ENCODE measurements at places on chromosomes 6 and 20.

DNA sequence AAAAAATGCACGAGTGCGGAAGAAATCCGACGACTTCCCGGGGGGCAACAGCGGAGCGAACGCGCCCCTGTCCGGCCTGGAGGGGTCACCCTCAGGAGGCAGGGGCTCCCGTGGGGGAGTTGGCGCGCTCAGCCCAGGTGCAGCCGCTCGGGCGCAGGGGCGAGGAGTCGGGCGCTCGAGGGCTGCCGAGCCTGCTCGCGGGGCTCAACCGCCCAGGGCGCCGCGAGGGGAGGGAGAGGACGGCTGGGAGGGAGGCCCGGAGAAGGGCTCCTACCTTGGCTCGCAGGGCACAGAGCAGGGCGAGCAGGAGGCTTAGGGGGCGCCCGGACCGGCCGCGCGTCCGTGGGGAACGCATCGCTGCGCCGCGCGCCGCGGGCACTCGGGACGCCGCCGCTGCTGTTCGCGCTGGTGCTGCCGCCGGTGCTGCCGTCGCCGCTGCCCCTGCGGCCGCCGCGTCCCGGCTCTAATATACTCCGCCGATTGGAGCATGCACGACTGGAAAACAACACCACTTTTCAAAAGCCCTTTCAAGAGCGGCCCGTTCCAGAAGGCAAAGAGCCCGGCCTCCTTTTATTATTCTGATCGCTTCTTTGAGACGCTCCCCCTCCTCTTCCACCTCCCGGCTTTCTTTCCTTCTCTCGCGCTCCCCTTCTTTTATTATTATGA is 490 bp downstream of the JAG1 start:
- DNase-seq: no peak

DNA sequence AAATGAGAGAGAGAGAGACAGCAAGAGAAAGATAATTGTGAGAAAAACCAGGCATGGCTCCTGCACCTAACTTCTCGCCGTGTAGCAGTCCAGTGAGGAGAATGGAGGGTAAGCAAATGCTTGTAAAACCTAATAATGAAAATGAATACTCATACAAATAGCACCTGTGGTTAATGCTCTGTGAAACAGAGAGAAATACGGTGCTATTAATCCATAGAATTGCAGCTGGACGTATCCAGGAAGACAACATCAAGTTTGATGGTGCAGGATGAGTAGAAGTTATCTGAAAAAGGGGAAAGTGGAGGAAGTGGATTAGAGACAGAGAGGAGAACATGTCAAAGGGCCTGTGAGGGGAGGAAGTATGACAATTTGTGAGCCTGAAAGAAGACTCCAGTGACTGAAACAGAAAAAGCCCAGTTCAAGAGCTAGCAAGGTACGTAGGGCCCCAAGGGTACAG is 89.4 kb upstream of the PAK5 start:
- no peak for DNase-seq

- DNase-seq: no peak
Measured at GRCh38 chr6:84026721-84027164, 6.8 kb upstream of the MRAP2 start.

- no peak for DNase-seq
Measured at GRCh38 chr6:119446115-119446554, 96.6 kb upstream of the MAN1A1 start.

DNA sequence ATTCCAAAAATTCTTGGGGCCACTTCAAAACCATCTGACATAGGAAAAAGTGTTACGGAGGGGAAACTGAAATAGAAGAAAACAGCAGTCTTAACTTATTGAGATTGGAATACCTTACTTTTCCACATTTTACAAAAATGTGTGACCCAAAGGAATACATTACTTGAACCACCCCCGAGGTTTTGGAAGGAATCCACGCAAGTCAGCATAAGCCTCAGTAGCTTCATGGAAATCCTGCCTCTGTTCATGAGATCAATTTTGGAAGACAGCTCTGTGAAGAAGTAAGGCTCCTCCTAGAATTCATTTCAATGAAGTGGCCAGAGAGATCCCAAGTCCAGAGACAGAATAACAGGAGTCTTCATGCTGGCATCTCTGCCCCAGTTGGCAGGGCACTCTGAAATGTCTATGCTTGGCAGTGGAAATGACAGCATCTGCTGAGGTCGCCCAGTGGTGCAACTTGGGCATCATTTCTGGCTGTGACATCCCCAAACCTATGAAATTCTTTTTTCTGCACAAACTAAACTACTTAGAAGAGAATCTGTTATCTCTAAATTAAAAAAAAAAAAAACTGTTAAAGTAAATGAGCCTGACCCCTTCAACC is 132.5 kb downstream of the EPM2A start:
- DNase-seq: no peak

GRCh38 chr6:157151029-157151428 is 172.3 kb downstream of the TMEM242 start:
- no peak for DNase-seq

DNA sequence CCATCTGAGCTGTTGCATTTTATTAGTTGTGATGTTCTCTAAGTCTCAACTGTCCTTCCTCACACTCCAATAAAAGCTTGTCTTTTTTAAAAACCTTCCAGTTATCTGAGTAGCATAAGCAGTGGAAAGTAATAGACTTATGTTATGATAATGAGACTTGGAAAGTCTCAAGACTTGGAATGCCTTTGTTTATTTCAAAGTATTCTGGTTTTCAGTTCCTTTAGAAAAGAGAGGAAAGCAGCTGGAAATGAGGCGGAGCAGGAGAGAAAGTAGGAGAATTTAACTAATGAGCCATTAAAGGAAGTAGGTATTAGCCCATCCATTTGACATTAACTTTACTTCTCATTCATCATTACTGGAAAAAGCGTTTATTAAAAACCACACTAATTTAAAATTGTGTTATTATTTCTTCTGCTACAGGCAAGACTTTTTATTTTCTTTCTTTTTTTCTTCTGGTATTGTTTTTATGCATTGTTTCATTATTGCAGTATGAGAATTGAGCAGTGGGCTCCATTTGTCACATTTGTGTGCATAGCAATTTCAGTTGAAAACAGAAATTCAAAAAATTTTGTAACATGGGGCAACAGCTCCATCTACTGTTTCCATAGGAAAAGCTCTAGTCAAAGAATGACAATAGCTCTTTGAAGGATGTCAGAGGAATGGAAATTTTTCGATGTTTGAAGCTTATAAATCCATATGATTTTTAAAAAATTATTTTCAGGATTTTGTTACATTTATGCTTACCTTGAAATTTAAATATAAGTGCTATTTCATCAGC is 194.8 kb downstream of the COL9A1 start:
- no peak for DNase-seq

- no peak for DNase-seq
Measured at GRCh38 chr6:48068278-48069251, 42.4 kb downstream of the PTCHD4 start.

GRCh38 chr6:37142050-37142614 is 27.8 kb upstream of the PIM1 start:
- no peak for DNase-seq

DNA sequence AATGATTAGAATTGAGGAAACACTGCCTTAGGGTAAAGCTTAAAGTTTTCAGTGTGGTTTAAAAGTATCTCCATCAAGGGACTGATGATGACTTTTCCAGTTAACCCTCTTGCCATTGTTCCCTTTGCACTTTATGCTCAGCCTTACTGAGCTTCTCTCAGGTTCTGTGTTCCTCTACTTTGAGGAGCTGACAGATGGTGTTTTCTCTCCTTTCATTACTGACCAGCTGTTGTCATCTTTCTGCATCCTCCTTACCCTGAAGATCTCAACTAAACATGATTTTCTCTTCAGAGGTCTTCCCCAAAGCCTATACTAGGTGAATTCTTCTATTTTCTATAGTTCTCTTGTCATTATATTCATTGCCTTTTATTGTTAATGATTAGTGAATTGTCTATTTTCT is 475.6 kb upstream of the SYNCRIP start:
- DNase-seq: no peak

- no peak for DNase-seq
Measured at GRCh38 chr6:14873101-14873500, 372.8 kb upstream of the JARID2 start.

- DNase-seq: no peak
Measured at GRCh38 chr6:148217921-148218320, 124.7 kb upstream of the SASH1 start.

- DNase-seq: no peak
Measured at GRCh38 chr20:40991181-40991889, 37.3 kb upstream of the TOP1 start.

DNA sequence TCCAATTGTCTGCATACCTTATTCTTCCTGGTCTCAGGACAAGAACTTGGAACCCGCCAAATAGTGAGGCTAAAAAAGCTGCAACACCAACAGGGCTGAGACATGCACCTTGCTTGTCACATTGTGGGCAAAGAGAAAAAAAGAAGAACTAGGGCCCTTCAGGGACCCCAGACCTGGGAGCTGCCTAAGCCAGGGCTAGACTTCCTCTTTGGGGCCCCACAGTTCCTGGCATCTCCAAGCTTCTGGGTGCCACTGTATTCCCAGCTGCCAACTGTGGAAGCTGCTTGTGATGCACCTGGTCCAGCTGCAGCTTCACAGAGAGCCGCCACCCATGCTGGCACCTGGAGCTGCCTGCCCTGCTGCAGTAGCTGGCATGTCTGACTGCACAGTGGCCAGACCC is 370.6 kb downstream of the CD83 start:
- no peak for DNase-seq

GRCh38 chr20:49823152-49823847 is 10.7 kb downstream of the SLC9A8 start:
- no peak for DNase-seq

GRCh38 chr6:53436526-53437303 is 88.0 kb upstream of the ELOVL5 start:
- no peak for DNase-seq

DNA sequence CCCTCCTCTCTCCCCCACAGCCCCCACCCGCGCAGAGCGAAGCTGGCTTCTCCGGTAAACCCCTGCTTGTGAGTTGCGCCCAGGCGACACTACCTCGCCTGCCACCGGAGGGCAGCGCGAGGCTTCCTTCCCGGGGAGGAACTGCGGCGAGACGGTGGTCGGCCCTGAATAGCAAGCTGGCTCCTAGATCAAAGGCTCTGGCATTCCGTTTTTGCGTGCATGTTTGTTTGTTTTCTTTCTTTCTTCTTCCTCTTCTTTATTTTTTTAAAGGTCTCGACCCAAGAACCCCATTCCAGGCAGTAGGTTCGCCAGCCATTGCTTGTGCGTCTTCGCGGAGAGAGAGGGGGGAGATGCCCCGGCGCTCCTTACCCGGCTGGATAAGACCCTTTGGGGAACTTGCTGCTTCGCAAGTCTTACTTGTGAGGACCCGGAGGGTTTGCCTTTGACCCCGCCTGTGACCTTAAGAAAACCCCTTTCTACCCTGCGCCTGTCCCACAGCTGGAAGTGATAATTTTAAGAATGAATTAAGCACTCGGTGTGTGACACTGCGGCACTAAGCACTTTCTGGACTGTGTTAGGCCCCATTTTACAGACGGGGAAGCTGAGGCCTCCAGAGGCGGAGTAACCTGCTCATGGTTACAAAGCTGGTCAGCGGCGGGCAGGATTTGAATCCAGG is 92.7 kb upstream of the SIRPA start:
- peak; percentile 64 for DNase-seq

DNA sequence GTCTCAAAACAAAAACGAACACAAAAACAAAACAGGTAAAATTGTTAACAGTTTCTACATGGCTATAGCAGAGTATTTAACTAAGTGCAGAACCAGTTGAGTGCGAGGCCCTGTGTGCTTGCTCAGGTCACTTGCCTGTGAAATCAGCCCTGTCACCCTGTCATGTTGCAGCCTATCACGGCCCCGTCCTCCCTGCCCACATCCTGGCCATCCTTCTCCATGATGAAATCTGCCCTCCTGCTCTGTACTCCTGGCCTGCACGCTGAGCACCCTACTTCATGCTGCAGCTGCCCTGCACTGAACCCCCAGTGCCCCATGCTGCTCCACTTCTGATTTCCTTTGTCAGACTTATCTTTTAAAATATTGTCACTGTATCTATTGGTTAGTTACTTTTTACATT is 62.4 kb downstream of the DTD1 start:
- DNase-seq: no peak

GRCh38 chr6:82408952-82409431 is 45.4 kb downstream of the TPBG start:
- no peak for DNase-seq

GRCh38 chr20:36017048-36017951 is 48.9 kb downstream of the CNBD2 start:
- peak; percentile 58 for DNase-seq

DNA sequence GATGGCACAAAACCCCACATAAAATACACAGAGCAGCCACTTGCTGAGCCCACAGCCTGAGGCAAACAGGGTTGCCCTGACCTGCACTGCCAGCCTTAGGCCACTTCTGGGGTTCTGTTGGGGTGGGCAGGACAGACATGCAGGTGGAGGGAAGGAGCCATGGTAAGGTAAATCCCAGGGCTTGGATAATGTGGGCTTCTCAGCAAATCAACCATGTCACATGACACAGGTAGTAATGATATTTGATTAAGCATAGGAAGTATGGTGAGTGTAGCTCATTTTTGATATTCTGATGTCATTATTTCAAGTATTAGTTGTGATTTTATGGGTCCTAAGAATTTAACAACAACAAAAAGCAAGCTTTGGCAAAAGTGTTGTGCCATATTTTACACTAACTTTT is 124.6 kb downstream of the FOXA2 start:
- no peak for DNase-seq

GRCh38 chr6:839201-839600 is 146.3 kb upstream of the EXOC2 start:
- DNase-seq: no peak

- DNase-seq: no peak
Measured at GRCh38 chr6:109081516-109082187, 13.0 kb downstream of the SESN1 start.

GRCh38 chr6:18263418-18264218 is 712 bp downstream of the DEK start:
- no peak for DNase-seq

DNA sequence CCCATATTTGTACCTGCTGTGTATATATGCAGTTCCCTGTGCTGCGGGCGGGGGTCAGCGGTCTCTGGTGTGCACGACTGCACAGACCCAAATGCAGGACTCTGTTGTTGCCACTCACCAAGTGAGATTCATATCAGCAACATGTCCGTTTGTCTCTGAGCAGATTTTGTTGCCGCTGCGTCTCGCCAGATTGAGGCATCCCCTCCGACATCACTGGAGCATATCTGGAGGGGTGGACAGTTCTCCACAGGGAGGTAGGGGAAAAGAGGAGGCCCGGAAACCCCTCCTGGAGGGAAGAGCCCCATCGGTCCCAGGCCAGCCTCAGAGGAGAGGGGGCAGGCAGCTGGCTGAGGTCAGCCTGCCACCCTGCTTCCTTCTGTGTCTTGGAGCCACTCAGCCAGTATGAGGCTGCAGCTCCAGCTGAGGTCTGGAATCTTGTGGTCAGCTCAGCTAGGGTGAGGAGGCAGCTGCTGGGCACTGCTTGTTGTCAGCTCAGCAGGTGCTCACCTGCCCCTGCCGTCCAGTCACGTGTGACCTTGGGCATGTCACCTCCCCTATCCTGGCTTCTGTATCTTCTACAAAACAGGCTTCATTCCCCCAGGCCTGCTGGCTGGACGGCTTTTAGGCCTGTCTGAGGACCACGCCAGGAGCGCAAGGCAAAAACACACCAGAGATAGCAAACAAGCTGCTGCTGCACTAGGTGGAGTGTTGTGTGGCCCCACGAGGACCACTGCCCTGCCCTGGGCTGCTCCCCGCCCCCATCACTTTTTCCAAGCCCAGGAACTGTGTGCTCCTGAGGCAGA is 47.1 kb downstream of the HNF4A start:
- no peak for DNase-seq

- DNase-seq: no peak
Measured at GRCh38 chr6:132663661-132664060, 4.7 kb upstream of the TAAR1 start.
